ENCODE measurements at places on chromosomes 4 and X.

DNA sequence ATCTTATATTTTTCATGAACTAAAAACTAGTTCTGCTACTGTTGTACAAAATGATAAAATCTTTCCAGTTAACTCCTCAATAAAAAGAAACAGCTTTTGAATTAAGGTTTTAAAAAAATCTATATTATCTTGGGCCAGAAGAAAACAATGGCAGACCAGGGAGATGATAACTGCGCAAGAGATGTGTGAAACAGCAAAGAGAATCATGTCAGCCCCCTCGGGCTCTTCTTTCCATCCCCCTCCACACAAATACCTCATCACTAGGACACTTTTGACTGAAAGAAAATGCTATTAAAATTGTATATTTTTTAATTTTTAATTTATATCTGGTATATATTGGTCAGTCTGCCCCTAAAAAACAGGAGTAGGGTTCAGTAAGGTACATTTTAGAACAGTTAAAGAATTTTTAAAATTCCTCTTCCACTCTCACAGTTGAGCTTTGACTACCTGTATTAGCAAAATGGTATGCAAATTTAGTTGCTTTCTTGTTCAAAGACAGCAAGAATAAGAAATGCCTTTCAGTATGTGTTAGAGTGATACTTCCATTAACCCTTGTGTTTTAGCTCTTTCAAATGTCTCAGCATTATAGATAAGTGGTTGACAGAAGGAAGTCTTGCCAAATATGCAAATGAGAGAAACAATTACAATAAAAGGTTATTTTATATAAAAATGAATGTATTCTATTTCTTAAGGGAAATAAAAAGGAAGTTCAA is 36.4 kb upstream of the LCORL start:
- DNase-seq = no peak

GRCh38 chr4:86472377-86473019 is 112.6 kb upstream of the MAPK10 start:
- DNase-seq = no peak

DNA sequence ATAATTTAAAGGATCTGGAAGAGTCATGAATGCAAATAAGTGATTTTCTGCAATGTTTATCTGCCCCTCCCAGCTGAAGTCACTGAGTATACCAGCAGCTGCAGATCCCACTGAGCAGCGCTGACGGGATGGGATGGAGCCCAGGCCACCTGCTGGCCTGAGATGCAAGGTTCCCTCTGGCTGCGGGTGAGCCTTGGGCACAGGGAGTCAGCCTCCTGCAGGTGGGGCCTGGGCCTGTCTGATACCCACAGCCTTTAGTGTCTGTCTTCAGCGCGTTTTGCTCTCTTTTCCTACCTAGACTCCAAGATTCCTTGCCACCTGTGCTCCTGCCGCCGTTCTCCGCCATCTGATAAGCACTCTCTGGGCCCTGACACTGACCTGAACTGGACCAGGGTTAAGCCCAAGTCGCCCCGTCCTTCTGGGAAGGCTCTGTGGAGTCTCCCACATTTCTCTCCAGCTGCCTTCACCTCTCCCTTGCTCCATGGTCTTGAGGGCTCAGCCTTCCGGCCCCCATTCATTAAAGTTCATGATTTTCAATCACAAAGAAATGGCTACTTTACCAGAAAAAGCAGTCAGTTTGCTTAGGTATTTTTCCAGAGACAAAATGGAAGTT is 223.1 kb upstream of the FAT1 start:
- DNase-seq = no peak

GRCh38 chr4:111855308-111855707 is 289.9 kb upstream of the FAM241A start:
- no peak for DNase-seq

GRCh38 chrX:148203531-148203930 is 222.4 kb downstream of the FMR1NB start:
- no peak for DNase-seq

GRCh38 chr4:163243297-163243981 is 76.7 kb upstream of the NAF1 start:
- no peak for DNase-seq

DNA sequence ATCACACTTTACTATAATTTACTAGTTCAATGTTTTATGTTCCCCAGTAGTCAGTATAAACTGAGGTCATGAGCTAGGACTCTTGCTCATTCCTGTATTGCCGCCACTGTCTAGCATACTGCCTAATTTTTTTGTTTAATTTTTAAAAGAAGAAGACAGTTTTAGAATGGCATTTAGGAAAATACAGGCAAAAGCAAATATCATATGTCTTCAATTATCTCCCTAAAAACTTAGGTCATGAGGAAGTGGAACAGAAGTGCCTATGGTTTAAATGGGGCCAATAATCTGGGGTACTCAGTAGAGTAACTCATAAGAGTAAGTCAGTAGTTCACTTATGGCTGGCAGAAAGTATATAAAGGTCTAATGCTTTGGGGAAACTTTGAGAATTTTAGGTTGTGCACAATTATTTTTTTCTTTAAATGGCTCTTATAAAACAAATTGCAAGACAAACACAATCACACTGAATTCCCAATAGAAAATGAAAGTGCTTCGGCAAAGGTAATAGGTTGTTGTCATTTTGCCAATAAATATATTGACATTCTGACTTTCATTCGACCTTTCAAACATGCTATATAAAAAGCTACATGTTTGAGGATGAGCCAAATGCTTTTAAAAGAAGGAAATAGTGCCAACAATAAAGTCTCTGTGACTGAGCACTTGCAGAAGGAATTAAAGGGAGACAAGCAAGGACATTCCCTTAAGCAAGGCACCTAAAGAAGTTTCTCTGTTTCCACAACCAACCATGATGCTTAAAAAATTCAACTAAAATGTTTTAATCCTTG is 390.1 kb downstream of the PDGFC start:
- DNase-seq = no peak

DNA sequence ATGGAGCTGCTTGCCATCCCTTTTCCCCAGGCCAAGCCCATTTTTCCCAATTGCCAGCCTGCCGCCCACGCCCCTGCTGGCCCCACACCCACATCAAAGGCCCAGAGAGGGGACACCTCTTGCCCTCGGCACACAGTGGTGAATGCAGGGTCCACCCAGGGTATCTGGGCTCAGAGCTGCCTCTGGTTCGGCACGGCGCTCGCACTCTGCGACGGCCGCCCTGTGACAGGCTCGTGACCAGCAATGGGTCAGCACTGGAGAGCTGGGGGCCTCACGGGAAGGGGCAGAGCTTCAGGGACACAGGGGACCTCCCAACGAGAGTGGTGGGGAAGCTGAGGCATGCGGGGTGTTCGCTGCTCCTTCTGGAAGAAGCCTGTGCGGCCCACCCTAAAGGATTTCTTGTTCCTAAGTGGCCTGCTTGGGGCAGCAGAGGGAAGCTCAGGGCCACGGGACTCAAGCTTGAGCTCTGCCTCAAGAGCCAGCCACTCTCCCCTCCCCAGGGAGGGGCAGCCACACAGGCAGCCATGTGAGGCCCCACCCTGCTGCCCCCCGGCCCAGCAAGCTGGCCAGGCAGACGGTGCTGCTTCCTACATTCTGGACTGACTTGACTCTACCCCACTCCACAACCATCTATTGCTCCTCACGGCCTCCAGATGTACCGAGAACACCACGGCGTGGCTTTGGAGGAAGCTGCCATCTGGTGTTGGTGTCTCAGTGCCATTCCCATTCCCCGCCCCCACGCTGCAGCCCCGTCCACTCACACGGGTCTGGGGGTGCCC is 73.7 kb downstream of the ABLIM2 start:
- no peak for DNase-seq

DNA sequence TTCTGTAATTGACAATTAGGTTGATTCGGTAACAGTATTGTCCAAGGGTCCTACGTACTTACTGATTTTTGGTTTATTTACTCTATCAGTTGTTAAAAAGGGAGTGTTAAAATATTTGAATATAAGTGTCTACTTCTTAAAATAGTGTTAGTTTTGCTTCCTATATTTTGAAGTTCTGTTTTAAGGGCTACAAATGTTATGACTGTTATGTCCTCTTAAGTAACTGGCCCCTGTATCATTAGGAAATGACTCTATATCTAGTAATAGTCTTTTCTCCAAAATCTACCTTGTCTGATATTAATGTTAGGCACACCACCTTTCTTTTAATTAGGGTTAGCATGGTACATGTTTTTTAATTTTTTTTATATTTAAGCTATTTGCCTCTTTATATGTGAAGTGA is 30.1 kb downstream of the ANKRD50 start:
- no peak for DNase-seq

DNA sequence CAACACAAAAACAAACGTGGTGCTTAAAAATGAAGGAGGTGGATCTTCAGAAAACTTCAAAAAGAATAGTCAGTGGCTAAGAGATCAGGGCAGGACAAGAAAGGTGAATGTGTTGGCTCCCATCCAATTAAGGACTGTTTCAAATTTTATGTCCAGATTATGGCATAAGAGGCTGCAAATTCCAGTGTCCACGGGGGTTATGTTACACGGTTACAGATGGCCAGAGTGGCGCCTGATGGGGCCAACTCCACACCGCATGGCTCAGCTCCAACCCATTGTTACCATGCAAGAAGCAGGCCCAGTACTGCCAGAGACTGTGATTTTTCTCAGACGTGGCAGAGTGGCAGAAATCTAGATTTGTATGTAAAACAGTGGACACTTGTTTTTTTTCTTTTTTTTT is 168.4 kb upstream of the TENM3 start:
- DNase-seq = no peak

- no peak for DNase-seq
Measured at GRCh38 chrX:37894725-37895124, 47.4 kb upstream of the DYNLT3 start.

- no peak for DNase-seq
Measured at GRCh38 chr4:113169368-113169767, 119.9 kb downstream of the ANK2 start.

GRCh38 chrX:2446815-2447214 is 54.0 kb downstream of the DHRSX start:
- no peak for DNase-seq

- DNase-seq = no peak
Measured at GRCh38 chrX:46796574-46797191, 37.8 kb upstream of the SLC9A7 start.

- DNase-seq = no peak
Measured at GRCh38 chr4:185015108-185015507, 3.2 kb upstream of the HELT start.

DNA sequence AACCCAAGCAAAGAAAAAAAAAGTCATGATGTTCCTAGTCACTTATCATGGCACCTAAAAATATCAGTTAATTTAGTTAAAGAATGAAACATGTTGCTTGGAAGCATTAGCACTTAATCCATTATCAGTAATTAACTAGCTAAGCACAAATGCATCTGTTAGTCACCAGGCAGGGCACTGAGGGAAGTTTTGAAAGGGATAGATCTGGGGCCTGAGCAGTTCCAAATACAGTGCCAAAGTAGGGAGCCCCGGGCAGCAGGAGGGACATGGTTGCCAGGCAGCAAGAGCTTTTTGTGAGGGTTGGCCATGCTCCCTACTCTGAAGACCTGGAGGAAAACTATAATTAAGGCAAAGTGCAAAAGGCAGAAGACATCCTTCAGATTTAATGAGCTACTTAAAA is 62.0 kb downstream of the PHKA1 start:
- no peak for DNase-seq

GRCh38 chr4:117001077-117001476 is 84.3 kb downstream of the TRAM1L1 start:
- DNase-seq = no peak

- no peak for DNase-seq
Measured at GRCh38 chrX:43065978-43066377, 288.0 kb upstream of the PPP1R2C start.

DNA sequence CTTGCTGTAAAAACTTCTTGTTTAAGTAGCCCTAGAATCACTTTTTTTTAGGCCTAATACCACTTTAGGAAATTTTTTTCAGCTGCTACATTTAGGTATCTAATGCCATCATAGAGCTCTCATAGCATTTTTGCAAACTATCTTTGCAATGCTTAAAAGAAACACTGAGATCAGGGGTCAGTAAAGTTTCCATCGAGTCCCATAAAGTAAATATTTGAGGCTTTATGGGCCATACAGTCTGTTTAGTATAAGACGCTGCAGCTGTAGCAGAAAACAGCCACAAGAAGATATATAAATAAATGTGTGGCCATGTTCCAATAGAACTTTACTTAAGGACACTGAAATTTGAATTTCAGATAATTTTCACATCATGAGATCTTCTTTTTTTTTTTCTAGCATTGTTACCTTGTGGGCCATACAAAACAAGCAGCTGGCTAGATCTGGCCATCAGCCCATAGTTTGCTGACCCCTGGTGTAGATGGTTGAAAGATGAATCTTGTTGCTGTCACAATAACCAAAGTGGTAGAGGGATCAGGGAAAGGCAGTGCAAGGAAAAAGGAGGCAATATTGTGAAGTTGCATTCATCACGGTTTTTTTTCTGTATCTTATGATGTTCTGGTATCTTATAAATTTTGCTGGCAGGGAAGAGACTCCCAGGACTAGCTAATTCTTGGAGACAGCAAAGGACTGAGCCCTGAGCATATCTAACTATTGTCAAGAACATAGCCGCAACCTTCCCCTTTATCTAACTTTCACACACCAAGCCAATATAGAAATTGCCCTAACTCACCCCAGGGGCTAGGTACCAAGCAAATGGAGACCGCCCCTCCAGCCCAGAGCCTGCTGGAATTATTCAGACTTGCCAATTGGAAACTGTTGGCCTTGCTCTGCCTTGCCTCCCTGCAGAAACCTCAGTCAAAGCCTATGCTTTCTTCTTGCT is 46.6 kb downstream of the RASGEF1B start:
- DNase-seq = no peak

DNA sequence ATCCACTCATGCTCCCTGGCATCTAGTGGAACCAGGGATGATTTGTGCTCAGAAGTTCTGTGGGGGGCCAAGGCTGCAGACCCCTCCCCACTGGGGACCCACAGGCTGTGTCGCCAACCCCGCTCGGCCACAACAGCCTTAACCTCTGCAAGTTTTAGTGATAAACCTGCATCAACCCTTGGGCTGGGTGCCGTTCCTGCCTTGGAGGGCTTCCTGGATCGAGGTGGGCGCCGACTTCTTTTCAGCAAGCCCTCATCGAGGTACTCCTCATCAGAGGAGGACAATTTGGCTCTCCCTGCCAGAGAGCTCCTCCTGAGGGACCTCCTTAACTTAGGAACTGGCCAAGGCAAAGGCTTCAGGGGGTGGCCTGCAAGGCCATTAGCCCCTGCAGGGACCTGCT is 1.9 kb downstream of the SOWAHB start:
- DNase-seq = no peak

DNA sequence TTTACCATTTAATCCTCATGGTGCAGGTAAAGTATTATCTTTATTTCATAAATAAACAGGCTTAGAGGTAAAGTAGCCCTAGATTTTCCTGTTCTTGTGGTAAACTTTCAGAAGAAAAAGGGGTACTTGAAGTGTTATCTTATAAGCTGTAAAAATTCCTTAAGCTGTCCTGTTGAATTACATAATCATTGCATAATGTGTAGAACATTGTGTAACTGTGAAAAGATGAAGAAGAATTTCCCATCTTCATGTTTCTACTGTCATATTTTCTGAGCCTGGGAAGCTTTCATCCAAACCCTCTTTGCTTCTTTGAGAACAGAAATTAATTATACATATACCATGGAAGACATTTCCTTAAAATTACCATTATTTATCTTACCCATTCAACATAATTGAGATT is 90.5 kb downstream of the ELOVL6 start:
- no peak for DNase-seq
